Activated naive CD8-positive, alpha-beta T cell treated with anti-CD3 and anti-CD28 coated beads, Interleukin-2, amount 10 ng/mL, durations not matched to agents 7 days and 5 days (primary cell): ENCODE measurements at places on chromosomes 7 and 10. TPM values are rescaled to one million over a fixed set of nuclear protein-coding genes. Genes with fewer than 3 reads are reported as not detected.

CTBP2 gene
- 0.94 TPM for total RNA-seq

CXCL12 gene
- total RNA-seq: not detected

STK17A gene
- total RNA-seq: 106 TPM

ZNF425 gene
- 1.0 TPM for total RNA-seq

OR6B1 gene
- not detected for total RNA-seq

CD36 gene
- total RNA-seq: 6.8 TPM

DNA sequence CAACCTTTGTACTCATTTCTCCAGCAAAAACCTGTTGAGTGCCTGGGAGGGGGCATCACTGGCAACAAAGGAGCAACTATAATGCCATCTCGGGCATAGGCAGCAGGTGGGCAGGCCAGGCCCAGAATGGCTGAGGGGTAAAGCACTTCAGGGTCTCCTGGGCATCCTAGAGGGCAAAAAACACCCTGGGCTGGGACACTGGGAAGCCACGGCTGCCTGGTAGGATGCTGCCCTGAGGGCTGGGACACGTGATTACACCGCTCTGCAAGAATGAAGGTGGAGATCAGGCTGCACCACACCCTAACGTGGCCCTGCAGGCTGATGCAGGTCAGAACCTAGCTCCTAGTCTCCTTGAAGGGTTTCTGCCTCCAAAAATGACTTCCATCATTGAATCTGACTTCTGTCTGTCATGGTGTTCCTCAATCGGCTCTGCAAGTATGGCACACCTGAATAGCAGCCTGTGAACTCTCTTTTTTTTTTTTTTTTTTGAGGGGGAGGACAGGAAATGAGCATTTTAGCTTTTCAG, 4.5 kb upstream of the TRAPPC14 start:
- no peak for DNase-seq
- no peaks in the 10 kb centered on the region for H3K27me3 ChIP-seq
- H3K27ac ChIP-seq: peak overlapping the region; percentile 87
- peaks cover 2% of the 10 kb centered on the region for H3K36me3 ChIP-seq

GRCh38 chr10:48552946-48553564, 51.8 kb downstream of the ARHGAP22 start:
- no peaks in the 10 kb centered on the region for H3K36me3 ChIP-seq
- DNase-seq: no peak
- peaks cover 2% of the 10 kb centered on the region for H3K27me3 ChIP-seq
- no peak overlapping the region for H3K27ac ChIP-seq

- H3K36me3 ChIP-seq: no peaks in the 10 kb centered on the region
- H3K4me3 ChIP-seq: no peak overlapping the region
- H3K27ac ChIP-seq: no peak overlapping the region
- no peaks in the 10 kb centered on the region for H3K4me1 ChIP-seq
- no peak for DNase-seq
Measured at GRCh38 chr7:27364344-27364758, 121.7 kb downstream of the EVX1 start.

- H3K27ac ChIP-seq: no peak overlapping the region
- H3K27me3 ChIP-seq: no peaks in the 10 kb centered on the region
- no peak for DNase-seq
Measured at GRCh38 chr10:28127881-28128280, 129.0 kb upstream of the ODAD2 start.

DNA sequence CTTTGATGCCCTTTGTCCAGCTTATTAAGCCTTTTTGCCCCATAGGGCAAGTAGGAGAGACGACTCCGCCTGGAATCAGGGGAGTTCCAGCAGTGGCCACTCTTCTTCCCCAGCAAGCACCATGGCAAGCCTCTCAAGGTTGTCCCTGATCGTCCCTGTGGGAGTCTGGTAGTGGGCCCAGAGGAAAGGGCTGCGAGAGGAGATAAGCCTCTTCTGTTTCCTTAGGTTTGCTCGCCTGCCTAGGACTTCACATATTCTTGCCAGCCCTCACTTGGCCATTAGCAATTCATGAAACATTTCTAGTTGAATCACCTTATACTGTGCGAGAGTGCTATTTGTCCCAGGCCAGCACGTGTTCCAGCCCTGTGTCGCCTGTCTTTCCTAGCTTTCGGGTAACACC, 47.8 kb upstream of the CPN1 start:
- H3K36me3 ChIP-seq: no peaks in the 10 kb centered on the region
- peaks cover 3% of the 10 kb centered on the region for H3K4me1 ChIP-seq
- no peak for DNase-seq
- no peak overlapping the region for H3K27ac ChIP-seq

DNA sequence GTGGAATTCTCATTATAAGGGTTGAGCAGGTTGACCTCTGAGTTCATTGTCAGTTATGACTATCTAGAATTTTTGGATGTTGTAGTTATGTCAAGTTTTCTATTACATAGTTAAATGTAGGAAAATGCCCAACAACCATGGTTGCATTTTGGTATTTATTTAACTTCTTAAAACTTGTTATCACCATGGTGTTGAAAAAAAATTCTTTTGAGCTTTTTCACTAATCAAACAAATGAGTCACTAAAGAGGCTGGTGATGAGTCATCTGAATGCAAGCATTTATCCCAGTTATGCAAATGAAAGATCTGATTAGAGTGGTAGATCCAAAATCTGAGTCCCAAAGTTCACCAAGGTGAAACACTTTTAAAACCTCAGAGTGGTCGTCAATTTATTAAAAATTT, 624.7 kb upstream of the IGFBP3 start:
- no peaks in the 10 kb centered on the region for H3K4me1 ChIP-seq
- no peaks in the 10 kb centered on the region for H3K36me3 ChIP-seq
- no peak overlapping the region for H3K27ac ChIP-seq

GRCh38 chr10:70982443-70982842, 94.1 kb upstream of the PCBD1 start:
- H3K4me3 ChIP-seq: no peak overlapping the region
- peak overlapping the region; percentile 68 for H3K27ac ChIP-seq
- peaks cover 32% of the 10 kb centered on the region for H3K4me1 ChIP-seq
- DNase-seq: no peak

- no peak overlapping the region for H3K4me3 ChIP-seq
- peaks cover 17% of the 10 kb centered on the region for H3K27me3 ChIP-seq
- H3K4me1 ChIP-seq: peaks cover 5% of the 10 kb centered on the region
- no peaks in the 10 kb centered on the region for H3K36me3 ChIP-seq
- no peak overlapping the region for H3K27ac ChIP-seq
Measured at GRCh38 chr10:93826355-93826754, 67.4 kb upstream of the SLC35G1 start.

DNA sequence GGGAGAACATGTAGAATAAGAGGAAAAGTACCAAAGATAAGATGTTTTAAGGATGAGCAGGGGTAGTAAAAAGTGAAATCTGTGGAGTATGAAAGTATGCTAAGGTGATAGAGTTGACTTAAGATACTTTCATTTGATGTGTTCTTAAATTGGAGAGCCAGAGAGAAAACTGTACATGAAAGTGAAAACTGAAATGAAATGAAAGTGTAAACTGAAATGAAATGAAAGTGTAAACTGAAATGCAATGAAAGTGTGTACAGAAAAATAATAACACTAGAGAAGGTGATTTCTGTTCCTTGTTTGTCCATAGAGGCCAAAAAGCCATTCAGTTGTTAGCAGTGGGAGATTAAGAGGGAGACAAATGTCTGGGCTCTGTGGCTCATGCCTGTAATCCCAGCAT, 17.5 kb downstream of the AHR start:
- H3K4me1 ChIP-seq: peaks cover 18% of the 10 kb centered on the region
- H3K27me3 ChIP-seq: no peaks in the 10 kb centered on the region
- H3K4me3 ChIP-seq: no peak overlapping the region
- no peak overlapping the region for H3K27ac ChIP-seq
- DNase-seq: no peak

DNA sequence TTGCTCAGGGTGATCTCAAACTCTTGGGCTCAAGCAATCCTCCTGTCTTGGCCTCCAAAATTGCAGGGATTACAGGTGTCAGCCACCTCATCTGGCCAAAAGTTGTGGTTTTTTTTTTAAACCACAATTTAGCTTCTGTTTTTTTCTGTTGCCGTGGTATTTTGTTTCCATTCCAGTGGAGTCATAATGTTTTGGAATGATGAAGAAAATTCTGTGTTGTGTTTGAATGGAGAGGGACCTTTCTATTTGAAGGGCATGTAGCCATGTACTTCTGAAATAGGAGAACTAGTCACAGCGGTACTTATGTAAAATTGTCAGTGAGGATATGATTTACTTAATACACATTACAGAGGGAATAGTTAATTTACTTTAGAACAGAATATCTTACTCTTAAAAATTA, 201.3 kb downstream of the ARL4A start:
- H3K4me1 ChIP-seq: no peaks in the 10 kb centered on the region
- no peak overlapping the region for H3K4me3 ChIP-seq
- H3K27me3 ChIP-seq: peaks cover 6% of the 10 kb centered on the region
- DNase-seq: no peak

DNA sequence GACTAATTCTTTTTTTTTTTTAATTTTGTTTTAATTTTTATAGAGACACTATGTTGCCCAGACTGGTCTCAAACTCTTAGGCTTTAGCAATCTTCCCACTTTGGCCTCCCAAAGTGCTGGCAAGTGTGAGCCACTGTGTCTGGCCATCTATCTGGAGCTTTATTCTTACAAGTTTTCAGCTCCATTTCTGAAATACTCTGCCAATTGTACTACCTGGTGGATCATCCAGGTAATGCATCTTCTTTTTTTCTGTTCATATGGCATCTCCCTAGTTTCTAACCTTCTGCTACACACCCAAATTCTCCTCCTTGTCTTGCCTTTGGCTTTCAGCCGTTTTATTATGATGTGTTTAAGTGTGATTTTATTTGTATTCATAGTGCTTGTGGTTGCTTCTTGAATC, 40.2 kb downstream of the ZNF365 start:
- no peaks in the 10 kb centered on the region for H3K4me1 ChIP-seq
- H3K36me3 ChIP-seq: peaks cover 2% of the 10 kb centered on the region
- no peak overlapping the region for H3K27ac ChIP-seq
- DNase-seq: no peak

DNA sequence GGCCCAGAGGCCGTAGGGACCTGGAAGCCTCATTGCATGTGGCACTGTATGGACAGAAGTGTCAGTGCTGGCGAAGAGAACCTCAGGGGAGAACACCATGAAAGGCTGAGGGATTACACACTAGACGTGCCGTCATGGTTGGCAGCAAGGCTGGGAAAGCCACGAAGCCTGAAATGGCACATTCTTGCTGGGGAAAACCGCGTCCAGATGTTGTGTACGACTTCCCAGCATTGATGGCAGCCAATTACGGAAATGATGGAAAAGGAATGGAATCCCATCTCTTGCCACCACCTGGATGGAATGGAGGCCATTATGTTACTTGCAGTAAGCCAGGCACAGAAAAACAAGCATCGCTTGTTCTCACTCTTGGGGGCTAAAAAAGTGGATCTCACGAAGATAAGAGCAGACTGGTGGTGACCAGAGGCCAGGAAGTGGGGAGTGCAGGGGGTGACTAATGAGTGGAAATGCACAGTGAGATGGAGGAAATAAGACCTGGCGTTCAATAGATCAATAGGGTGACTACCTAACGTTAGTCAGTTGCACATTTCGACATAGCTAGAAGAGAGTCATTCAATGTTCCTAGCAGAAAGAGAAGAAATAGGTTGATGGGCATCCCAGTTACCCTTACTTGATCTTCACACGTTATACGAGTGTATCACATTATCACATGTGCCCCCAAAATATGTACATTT, 14.6 kb upstream of the PWWP2B start:
- peak; percentile 16 for DNase-seq
- no peaks in the 10 kb centered on the region for H3K27me3 ChIP-seq
- H3K4me1 ChIP-seq: peaks cover 15% of the 10 kb centered on the region
- H3K4me3 ChIP-seq: no peak overlapping the region

DNA sequence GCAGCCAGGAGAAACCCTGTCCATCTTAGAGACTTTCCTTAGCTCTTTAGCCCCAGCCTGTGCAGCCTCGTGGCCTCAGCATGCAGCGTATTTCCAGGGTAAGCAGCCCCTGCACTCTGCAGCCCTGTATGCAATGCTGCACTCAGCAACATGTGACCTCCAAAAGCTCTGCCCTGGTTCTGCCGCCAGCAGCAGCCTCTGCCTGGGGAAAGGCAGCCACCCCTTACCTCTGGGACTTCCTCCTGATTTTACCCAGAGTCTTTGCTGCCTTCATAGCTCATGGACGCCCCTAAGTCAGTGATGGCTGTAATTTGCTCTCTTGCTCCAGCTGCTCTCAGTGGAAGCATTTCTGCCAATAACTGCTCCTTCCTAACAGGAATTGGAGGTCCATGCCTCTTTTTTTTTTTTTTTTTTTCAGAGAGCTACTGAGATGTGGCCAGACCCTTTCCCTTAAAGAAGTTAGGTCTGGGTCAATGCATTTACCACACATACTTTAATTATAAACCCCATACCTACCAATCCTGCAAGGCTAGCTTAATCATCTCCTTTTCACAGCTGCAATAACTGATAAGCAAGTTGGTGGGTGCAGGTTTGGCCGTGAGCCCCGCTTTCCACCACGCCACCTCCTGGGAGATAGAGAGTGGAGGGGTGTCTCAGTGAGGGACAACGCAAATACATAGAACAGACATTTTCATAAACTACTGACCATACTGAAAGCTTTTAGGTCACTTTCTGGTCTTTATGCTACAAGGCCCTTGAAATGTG, 71.7 kb downstream of the RAMP3 start:
- no peaks in the 10 kb centered on the region for H3K36me3 ChIP-seq
- peaks cover 7% of the 10 kb centered on the region for H3K4me1 ChIP-seq
- no peak overlapping the region for H3K27ac ChIP-seq
- H3K4me3 ChIP-seq: no peak overlapping the region

GRCh38 chr7:24740871-24741270, 16.4 kb downstream of the GSDME start:
- H3K27me3 ChIP-seq: peaks cover 32% of the 10 kb centered on the region
- H3K4me3 ChIP-seq: no peak overlapping the region
- DNase-seq: no peak
- H3K27ac ChIP-seq: no peak overlapping the region

GRCh38 chr7:583410-584121, 63.9 kb upstream of the PDGFA start:
- peaks cover 29% of the 10 kb centered on the region for H3K4me1 ChIP-seq
- H3K27ac ChIP-seq: peak overlapping the region; percentile 81
- H3K27me3 ChIP-seq: no peaks in the 10 kb centered on the region
- DNase-seq: no peak

DNA sequence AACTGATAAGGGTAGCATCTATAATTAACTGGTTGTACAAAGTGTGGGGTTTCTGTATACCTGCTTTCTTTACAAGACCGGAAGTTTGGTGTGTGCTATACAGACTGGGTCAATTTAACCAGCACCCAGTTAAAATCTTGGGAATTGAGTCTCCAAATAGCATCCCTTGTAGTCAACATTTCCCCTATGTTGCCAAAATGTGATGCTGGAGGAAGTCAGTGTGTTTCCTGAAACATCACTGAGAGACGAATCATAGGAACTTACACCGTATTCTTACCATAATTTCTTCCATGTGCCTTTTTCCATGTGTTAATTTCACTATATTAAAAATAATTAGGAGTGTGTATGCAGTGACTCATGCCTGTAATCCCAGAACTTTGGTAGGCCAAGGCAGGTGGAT, 1.7 kb downstream of the AKR1C4 start:
- no peaks in the 10 kb centered on the region for H3K36me3 ChIP-seq
- no peak for DNase-seq
- H3K4me1 ChIP-seq: no peaks in the 10 kb centered on the region
- no peak overlapping the region for H3K4me3 ChIP-seq

GRCh38 chr7:112422842-112423496, 27.3 kb upstream of the IFRD1 start:
- H3K27me3 ChIP-seq: no peaks in the 10 kb centered on the region
- no peak overlapping the region for H3K4me3 ChIP-seq
- peaks cover 15% of the 10 kb centered on the region for H3K4me1 ChIP-seq
- peaks cover 3% of the 10 kb centered on the region for H3K36me3 ChIP-seq
